ENCODE measurements at places on chromosomes 12 and 14.

GRCh38 chr12:104951759-104952509 lies 6.2 kb downstream of the SLC41A2 start:
- DNase-seq: no peak

GRCh38 chr14:99773521-99774497 lies 19.4 kb upstream of the EML1 start:
- DNase-seq: no peak

- no peak for DNase-seq
Measured at GRCh38 chr14:99237288-99237687, 34.7 kb downstream of the BCL11B start.

DNA sequence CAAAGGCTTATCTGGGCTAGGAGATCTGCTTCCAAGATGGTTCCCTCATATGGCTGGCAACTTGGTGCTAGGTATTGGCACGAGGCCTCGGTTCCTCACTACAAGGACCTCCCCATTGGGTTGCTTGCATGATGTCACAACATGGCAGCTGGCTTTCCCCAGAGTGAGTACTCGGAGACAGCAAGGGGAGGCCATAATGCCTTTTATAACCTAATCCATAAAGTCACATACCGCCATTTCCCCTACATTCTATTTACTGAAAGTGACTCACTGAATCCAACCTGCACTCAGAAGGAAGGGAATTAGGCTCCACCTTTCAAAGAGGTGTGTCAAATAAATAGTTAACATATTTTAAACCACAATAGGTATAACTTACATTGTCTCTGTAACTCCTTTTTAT lies 130.9 kb downstream of the SAMD4A start:
- DNase-seq: no peak

- no peak for DNase-seq
Measured at GRCh38 chr14:65356327-65356836, 56.1 kb upstream of the FUT8 start.
